ENCODE measurements at places on chromosomes 5 and 9. TPM values are rescaled to one million over a fixed set of nuclear protein-coding genes. Genes with fewer than 3 reads are reported as not detected.
A peak's percentile ranks its signal among the peaks of the same experiment; 100 is the strongest.

The PCDHGA4 gene
- 1.4 TPM for total RNA-seq

The FCN2 gene
- total RNA-seq = not detected

The TTC23L gene
- total RNA-seq = not detected

The BAAT gene
- not detected for total RNA-seq

The SV2C gene
- not detected for total RNA-seq

The SYK gene
- not detected for total RNA-seq

The ANKRD34B gene
- not detected for total RNA-seq

GRCh38 chr9:117720555-117720954, 16.4 kb downstream of the TLR4 start:
- no peak for DNase-seq

DNA sequence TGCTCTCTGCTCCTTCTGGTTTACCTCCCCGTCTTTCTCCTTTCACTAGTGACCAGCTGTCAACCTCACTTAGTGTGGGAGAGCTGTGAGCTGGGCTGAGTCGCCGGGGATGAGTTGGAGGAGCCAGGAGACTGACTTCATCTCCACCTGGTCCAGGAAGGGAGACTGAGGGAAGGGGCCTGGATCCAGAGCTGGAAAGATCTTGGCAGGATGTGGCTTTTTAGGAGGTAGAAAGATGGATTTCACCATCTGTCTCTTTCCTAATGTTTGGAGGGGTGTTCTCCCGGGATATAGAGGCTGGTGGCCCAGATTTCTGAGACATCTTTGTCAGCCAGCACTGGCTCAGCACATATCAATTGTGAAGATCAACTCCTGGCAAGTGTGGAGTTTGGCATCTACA, 37.1 kb upstream of the TNC start:
- no peak for DNase-seq

- no peak for DNase-seq
Observed at GRCh38 chr9:18788256-18788655, 244.8 kb downstream of the SAXO1 start.

DNA sequence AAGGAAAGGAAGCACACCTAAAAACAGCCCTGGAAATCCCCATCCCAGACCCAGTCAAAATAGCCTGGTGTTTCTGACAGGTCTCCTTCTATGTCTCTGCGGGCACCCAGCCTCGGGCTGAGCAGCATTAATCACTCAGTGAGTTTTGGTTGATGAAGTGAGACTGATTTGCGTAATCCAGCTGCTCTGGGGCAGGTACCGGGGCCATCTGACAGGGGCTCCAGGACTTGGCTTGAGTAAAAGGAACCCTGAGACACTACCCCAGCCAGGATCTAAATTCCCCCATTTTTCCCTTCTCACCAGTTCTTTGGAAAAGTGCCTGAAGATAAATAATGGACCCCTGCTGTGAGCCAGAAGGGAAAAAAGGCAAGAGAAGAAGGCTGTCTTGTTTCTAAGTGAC, 596 bp downstream of the SLC28A3 start:
- DNase-seq = peak; percentile 11

GRCh38 chr9:136312436-136312835, 8.5 kb upstream of the CCDC187 start:
- DNase-seq = peak; percentile 64

DNA sequence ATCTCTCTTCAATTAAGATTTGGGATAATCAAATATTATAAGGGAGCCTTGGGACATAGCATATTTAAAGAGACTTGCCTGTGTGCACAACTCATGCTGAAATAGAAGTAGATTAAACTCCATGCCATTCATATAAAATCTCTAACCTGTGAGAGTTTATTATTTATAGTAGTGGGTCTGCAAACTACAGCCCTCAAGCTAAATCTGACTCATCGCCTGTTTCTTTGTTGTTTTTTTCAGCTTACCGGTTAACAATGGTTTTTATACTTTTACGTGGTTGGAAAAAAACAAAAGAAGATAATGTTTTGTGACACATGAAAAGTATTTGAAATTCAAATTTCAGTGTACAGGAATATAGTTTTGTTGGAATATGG, 61.9 kb upstream of the GHR start:
- DNase-seq = no peak

Data from A172 (cell line).